Glutamatergic neuron (in vitro differentiated cells): ENCODE measurements at places on chromosomes 12 and 14. TPM values are rescaled to one million over a fixed set of nuclear protein-coding genes. Genes with fewer than 3 reads are reported as not detected.
A peak's percentile ranks its signal among the peaks of the same experiment; 100 is the strongest.

- DNase-seq, result peak; percentile 43
Observed at GRCh38 chr12:20549108-20549719, 145.9 kb upstream of the SLCO1C1 start.

- no peak for DNase-seq
Observed at GRCh38 chr12:112823582-112824149, 32.1 kb downstream of the RPH3A start.

DNA sequence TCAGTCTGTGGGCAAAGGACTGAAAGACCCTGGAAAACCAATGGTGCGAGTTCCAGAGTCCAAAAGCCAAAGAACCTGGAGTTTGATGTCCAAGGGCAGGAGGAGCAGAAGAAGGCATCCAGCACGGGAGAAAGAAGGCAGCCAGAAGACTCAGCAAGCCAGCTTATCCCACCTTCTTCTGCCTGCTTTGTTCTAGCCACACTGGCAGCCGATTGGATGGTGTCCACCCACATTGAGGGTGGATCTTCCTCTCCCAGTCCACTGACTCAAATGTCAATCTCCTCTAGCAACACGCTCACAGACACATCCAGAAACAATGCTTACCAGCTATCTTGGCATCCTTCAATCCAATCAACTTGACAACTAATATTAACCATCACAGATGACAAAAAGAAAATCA, 57.2 kb upstream of the CAPRIN2 start:
- DNase-seq, result no peak

GRCh38 chr14:67820428-67820971, 921 bp downstream of the RAD51B start:
- no peak for DNase-seq

DNA sequence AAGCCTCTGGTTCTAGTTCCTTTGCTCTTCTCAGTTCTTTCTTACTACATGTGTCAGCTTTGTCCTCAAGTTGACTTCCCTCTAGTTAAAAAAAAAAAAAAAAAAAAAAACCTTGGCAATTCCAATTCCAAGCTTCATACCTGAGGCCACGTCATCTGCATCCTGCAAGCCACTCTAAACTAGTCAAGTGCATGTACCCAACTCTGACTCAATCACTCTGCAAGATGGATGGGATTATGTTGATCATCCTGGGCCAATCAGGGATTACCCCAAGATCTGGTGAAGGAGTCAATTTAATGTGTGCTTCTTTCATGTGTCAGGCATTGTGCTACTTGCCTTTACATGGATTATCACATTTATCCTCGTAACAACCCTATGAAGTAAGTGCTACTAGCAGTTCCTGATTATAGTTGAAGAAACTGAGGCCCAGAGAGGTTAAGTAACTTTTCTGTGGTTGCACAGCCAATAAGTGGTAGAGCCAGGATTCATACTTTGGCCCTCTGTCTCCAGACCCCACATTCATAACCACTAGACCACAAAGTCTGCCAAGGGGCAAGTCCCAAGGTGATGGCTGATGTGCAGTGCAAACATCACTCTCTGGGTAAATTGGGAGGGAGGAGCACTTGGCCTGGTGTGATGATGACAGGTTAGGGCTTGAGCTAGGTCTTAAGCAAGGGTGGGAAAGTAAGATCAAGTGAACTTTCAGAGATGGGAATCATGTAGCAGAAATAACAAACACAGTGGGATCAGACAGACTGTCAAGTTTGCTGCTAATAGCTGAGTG, 17.3 kb upstream of the CCND2 start:
- DNase-seq, result no peak

GRCh38 chr14:40911141-40911540, 695.5 kb upstream of the LRFN5 start:
- no peak for DNase-seq

DNA sequence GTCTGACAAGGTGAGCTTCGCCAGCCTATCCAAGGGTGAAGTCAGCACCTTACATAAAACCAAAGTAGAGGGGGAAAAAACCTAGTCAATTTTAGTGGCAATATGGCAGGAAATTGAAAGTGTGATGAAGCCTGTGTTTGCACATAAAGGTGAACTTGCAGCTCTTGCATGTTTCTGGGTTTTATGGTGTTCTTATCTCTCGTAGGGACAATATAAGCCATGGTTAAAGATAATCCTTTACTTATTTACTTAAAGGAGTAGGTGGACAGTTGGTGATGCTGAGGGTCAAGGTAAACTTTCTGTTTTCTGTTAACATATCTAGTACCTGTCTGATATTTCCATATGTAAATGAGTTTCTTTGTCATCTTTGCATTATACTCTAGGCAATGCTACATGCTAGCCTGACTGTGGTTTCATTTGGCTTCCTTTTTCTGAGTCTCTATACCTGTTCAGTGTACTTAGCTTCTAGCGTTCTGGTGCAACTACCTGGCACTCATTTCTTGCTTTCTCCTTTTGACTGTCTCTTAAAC, 32.8 kb downstream of the CCDC91 start:
- no peak for DNase-seq

DNA sequence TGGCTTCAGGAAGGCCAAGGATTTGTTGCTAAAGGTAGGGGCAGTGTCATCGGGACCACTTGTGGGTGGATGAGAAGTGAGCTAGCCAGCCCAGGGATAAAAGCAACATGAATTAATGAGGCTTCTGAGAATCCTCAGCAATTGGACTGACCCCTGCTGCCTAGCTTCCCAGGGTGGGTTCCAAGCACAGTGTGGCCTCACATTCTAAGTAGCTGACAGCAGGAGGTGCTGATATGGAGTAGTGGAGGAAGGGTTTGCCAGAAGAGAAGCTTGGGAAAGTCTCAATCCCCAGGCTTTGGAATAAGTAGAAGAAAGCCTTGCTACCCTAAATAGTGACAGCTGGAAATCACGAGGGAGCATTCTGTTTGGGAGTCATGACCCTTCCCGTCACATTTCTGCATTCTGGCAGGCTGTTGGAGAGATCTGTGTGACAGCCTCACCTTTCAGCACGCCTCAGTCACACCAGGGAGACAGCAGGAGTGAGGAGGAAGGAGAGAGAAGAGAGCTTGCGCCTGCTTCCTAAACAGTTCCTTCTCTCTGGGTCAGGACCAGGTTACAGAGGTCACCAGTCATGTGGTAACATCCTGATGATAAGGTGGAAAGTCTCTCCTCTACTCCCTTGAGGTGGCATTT, 31.2 kb downstream of the DACT1 start:
- no peak for DNase-seq

Gene PLEKHH1
- 32.4 TPM for total RNA-seq

Gene KRT85
- not detected for total RNA-seq

Gene ANKRD13A
- total RNA-seq, result 139 TPM

Gene FAM181A
- not detected for total RNA-seq
